ENCODE measurements at places on chromosomes 1 and 21.
A peak's percentile ranks its signal among the peaks of the same experiment; 100 is the strongest.

GRCh38 chr1:43883321-43883720 lies 50.3 kb upstream of the ARTN start:
- no peak for DNase-seq

GRCh38 chr1:15605398-15606383 lies 11.6 kb upstream of the DDI2 start:
- no peak for DNase-seq

- no peak for DNase-seq
Measured at GRCh38 chr1:76868154-76868882, 1.0 kb downstream of the ST6GALNAC5 start.

GRCh38 chr1:115089420-115090185 lies at the start of gene TSPAN2:
TSS of gene TSPAN2 (minus strand) at chr1:115089503. CDS start at chr1:115089432, 71 bp downstream.
- DNase-seq: peak; percentile 22

- DNase-seq: no peak
Measured at GRCh38 chr1:8363767-8364301, 45.9 kb downstream of the SLC45A1 start.
